ENCODE measurements at places on chromosomes 13 and 19.

DNA sequence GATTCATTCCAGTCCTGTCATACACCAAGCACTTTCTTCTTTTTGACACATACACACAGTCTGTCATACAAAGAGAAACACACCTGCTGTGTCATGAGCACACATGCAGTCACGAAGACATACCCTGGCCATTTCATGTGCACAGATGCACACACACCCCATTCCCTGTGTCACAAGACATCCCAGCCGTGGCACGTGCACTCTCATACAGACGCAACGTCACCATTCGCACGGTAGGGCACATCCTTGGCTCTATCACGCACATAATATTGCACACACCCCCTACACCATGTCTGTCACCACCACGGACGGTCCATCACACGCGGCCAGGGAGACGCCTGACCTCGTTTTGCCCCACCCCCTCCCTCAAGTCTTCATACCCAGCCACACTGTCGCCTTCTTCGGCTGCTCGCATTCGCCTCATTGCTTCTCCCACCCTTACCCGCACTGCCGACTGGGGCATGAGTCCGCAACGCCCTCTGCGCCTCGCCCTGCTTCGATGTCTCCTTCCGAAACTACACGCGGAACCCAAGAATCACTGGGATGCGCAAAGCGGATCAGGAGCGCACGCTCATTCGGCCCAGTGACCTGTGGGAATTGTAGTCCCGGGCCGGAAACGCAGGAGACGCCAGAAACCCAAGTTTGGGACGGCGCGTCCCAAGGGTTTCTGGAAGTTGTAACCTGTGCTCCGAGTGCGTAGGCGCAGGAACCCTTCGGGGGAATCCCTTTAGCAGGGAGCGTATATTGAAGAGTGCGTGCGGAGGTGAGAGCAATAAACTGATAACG lies 6.8 kb upstream of the ZNF283 start:
- no peak for DNase-seq

GRCh38 chr13:20701461-20701860 lies 2.0 kb upstream of the IL17D start:
- DNase-seq: no peak

GRCh38 chr19:14073261-14073924 lies 807 bp downstream of the MISP3 start:
- no peak for DNase-seq

- no peak for DNase-seq
Observed at GRCh38 chr13:94706843-94707399, 5.4 kb downstream of the SOX21 start.

DNA sequence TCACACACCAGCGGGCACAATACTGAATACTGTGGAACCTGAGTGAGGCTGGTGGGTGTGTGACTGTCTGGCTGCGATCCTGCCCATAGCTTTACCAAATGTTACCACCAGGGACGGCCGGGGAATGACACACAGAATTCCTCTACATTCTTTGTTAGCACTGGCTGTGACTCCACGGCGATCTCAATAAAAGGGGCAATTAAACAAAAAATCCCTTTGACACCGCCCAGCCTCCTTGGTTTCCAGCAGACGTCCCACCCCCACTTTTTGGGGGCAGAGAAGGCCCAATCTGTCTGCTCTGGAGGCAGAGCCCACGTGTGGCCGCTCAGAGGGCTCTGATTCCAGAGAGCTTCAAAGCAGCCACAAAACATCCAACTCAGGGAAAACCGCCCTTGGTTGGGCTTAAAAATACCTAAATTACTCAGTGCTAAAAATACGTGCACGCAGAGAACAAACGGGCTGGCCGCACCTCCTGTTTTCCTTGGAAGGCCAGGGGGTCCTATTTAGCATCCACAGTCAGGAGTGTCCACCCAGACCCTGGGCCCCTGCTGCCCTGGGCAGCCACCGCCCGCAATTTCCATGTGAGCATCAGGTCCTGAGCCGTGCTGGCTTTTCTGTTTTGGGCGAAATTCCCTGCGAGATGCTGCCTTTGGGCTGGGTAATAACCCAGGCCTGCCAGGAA lies 47.8 kb downstream of the GADD45B start:
- no peak for DNase-seq

DNA sequence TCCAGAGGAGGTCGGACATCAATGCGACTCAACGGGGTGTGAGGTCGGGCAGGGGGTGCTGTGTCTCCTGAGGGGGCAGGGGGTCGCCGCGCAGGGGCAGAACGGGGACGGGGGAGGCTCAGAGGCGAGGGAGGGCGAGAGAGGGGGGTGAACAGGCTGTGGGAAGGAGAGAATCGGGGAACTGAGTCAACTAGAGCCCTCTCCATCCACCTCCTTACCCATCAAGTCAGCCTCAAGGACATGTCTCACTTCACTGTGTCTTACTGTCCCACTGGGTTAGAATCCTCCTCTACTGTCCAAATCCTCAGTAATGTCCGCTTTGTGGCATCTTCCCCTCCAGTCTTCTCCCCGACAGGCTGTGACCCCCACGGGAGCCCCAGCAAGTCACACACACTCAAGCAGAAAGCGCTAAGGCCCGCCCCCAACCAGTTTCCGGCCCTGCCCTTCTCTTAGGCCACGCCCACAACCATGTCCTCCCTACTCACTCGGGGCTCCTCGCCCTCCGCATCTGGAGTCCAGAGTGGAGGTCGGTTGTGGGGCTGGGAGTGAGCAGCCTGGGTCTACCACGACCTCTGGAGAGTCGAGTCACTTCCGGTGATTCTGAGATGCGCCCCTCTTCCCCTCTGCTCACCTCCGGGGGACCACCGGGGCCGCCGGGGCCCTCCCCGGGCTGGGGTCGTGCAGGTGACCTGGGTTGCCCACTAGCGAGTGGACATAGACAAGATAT lies 9.3 kb downstream of the PLEKHA4 start:
- DNase-seq: no peak

- no peak for DNase-seq
Observed at GRCh38 chr13:51905787-51906186, 44.0 kb downstream of the CCDC70 start.

DNA sequence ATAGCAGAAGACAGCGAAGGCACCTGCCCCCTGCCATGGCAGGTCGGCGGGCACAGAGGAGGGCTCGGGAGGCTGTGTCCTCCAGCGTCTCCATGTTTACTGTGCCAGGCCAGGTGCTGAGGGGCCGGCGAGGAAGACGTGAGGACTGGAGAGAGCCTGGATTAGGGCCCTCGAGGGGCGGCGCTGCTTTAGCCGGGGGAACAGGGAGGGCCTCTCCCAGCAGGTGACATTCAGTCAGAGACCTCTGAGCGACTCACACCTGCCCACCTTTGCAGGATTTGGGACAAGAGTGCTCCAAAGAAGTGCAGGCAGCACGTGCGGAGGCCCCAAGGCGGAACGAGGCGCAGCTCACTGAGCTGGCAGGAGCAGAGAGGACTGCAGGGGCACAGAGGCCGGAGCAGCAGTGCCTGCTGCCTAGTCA lies 17.6 kb downstream of the KDM4B start:
- no peak for DNase-seq

- DNase-seq: peak; percentile 8
Observed at GRCh38 chr19:35213663-35214632, 14.6 kb downstream of the FAM187B start.

DNA sequence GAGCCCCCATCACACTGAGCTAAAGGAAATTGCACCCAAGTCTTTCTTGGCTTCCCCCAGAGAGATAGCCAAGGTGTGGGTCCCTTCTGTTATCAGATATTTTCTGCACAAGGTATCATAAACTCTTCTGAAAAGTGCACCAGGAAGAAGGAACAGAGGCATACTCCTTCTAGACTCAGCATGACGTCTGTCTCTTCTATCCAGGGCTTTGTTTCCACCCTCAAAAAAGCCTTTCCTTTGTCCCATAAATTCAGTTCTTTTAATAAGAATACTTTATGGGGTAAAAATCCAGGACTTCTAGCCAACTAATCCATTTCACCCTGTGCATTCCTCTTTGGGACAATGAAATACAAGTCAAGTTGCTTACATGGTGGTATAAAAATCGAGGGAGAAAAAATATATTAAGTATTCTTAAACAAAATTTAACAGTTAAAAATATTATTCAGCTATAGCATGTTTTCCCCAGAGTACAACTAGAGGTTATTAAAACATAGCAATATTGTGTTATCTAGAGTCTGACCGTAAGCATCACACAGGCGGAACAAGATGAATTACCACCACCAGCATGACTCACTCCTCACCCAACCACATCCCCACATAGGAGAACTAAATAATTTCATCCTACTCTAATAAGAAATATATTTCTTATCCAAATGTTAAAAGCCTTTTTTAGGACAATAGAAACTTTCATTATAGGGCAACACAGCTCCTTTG lies 79.9 kb upstream of the GPC6 start:
- DNase-seq: peak; percentile 66
